ENCODE measurements at places on chromosomes 5 and 9.

- DNase-seq: peak; percentile 3
These were observed 210.2 kb upstream of the ACTBL2 start for GRCh38 chr5:57692582-57693487.

GRCh38 chr5:160054831-160055230, 45.9 kb downstream of the TTC1 start:
- DNase-seq: no peak

DNA sequence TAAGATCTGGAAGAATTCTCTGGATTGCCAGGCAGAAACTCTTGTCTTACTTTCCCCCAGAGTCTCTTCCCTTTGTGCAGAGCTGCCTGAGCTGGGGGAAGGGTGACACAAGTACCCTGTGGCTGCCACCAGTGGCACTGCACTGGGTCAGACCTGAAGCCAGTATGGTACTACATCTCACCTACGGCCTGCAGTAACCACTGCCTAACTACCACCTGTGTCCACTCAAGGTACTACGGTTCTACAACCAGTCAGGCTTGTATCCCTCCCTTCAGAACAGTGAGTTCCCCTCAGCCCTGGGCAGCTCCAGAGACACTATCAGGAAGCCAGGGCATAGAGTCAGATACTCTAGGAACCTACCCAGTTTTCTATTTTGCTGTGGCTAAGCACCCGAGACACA, 212.0 kb upstream of the POU5F2 start:
- no peak for DNase-seq

DNA sequence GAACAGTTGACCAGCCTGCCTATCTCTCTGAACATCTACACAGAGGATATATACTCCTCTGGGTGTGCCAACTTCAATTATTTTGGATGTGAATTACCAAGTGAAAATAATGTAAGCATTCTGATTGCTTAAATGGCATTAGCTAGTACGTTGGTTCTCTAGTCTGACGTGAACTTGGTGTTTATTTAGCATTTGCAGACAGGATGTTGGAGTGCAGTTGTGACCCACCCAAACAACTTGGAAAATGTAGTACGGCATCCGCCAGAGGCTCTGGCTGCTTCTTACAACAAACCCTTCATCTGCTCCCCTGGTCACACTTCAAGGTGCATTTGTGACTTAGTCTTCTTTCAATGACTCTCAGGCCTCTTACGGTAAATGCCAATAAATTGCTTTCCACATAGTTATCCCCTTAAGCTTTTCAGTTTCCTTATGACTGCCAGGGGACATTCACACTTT, 616.6 kb downstream of the PDE4D start:
- no peak for DNase-seq

- no peak for DNase-seq
These were observed 327.2 kb upstream of the NREP start for GRCh38 chr5:112084149-112084548.

DNA sequence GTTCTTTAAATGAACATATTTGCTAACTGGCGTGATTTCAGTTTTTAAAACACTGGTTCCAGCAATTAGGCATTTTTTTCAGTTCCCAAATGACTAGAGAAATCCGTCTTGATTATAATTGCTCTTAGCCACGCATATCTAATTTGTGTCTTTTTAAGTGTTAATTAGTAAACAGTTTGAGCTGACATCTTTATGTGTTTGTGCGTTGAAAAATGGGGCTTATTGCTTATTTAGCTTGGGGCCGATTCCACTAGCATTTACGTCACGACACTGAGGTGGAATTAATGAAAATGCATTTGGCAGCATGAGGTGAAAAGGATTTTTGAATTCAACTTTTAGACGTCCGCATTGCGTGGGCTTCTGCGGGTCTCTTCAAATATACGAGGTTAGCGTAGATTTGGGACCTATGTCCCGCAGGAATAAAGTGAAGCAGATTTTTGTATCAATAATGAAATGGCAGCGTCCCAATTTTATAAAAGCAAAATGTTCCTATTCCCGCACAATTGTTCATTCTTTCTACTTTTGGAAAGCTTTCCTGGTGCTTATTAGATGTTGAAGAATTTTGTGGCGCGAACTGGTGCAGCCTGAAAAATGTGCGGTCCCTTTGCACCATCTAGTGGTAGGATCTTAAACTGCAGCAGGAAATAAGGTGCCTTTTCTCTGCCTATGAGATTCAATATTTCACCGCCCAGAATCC, 122.7 kb upstream of the LMX1B start:
- peak; percentile 76 for DNase-seq

DNA sequence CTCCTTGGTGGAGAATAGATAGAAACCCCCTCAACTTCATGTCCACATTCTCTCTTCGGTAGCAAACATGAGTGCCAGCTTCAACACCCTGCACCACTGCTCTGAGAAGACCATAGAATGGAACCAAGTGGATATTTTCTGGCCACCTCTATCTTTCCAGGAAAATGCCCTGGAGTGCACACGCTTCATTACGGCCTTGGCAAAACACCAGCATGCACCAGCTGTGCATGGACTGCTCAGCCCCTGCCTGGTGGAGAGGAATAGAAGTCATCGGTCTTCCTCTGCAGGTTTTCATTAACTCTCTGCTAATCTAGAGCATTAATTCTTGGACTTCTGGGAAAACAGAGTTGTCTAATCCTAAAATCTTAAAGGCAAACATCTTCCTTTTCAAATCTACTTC, 211.6 kb upstream of the TMEM161B start:
- DNase-seq: no peak

DNA sequence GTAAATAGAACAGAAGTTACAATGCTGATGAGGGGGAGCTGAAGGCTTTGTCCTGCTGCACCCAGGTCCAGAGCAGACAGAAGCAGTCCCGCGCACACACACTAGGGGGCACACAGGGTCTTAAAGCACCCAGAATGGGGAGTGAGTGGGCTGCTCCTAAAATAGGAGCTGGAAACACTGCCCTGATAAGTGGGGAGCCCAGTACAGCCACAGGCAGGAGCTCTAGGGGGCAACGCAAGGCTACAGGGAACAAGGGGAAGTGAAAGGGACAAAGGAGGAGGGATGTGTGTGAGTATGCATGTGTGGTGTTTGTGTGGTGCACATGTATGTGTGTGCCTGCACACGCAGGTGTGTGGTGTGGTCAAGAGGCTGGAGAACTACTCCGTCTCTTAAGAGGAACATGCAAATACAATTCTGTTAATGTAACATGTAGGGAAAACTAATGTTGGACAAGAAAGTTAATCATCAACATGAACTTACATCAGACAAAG, 191.5 kb downstream of the ROR2 start:
- peak; percentile 84 for DNase-seq

- no peak for DNase-seq
These were observed 3.4 kb downstream of the MYMK start for GRCh38 chr9:133521122-133522072.

GRCh38 chr9:20997503-20998076, 33.9 kb downstream of the HACD4 start:
- DNase-seq: no peak

DNA sequence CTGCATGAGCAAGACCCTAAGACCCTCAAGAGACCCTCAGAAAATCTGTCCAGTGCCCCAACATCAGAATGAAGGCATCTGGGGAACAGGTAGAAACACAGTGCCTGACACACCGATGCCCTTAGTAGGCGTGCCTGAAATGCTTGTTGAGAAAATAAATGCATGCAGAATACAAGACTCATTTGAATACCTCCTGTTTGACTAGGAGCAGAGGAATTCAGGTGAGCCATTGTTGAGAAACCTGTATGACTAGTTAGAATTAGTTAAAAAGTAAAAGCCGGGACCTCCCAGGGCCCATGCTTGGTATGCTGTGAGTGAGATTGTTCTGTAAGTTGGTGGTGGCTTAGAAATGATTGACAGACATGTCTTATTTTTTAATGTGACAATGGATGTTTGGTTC, 55.0 kb downstream of the WWC1 start:
- DNase-seq: peak; percentile 57

DNA sequence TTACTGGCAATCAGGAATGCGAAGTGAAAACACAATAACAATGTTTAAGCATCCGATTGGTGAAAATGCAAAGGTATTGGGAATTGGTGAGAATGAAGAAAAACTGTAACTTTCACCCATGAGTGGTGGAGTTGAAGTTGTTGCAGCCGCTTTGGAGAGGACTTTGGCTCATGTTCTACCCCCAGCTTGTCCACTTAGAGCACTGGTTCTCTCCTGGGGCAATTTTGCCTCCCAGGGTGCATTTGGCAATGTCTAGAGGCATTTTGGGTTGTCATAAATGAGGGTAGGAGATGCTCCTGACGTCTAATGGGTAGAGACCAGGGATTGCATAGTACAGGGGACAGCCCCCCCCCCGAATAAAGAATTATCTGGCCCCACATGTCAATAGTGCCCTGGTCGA, 46.2 kb downstream of the ANKRD33B start:
- DNase-seq: no peak

GRCh38 chr9:136625101-136626065, 37.3 kb upstream of the EGFL7 start:
- DNase-seq: peak; percentile 92

- no peak for DNase-seq
These were observed 18.5 kb downstream of the TMEM268 start for GRCh38 chr9:114629563-114630090.

- DNase-seq: peak; percentile 67
These were observed 900 bp downstream of the RGS7BP start for GRCh38 chr5:64506567-64507263.

DNA sequence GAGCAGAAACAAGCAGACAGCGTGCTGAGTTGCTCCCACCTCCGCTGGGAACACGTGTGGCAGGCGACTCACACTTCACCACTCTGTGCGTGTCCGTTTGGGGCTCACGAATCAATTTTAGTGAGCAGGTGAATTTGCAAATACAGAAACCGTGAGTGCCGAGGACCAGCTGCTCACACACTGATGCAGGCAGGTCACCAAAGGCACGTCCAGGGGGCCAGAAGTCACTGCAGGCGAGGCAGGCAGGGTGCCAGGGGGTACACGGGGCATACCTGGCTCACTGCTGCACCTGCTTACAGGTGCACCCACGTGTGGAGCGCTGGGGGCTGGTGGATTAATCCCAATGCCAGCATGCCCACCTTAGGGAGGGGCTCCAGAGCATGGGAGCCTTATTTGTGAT, 68.8 kb downstream of the ZNF354C start:
- DNase-seq: no peak

DNA sequence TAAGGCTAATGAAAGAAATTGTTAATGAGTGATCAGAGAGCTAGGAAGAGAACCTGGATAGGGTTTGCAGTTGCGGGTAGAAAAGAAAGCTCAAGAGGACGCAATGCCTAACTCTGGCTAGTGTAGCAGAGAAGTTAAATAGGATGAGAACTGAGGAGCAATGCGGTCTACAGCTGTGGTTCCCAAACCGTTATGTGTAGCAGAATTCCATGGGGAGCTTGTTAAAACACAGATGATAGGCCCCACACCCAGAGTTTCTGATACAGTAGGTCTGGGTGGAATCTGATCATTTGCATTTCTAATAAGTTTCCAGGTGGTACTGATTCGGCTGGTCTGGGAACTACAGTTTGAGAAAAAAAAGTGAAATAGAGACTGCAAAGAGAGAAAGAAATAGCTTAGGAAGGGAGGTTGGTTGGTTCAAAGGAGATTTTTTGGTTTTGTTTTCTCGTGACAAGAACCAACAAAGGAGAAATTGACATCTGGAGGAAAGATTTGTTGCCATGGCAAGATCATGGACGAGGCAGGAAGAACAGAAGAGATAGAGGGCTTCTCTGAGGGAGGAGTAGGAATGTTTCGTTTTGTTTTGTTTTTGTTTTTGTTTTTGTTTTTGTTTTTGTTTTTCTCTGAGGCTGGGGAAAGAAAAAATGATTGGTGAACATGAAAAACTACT, 276.1 kb downstream of the ARRDC3 start:
- no peak for DNase-seq

DNA sequence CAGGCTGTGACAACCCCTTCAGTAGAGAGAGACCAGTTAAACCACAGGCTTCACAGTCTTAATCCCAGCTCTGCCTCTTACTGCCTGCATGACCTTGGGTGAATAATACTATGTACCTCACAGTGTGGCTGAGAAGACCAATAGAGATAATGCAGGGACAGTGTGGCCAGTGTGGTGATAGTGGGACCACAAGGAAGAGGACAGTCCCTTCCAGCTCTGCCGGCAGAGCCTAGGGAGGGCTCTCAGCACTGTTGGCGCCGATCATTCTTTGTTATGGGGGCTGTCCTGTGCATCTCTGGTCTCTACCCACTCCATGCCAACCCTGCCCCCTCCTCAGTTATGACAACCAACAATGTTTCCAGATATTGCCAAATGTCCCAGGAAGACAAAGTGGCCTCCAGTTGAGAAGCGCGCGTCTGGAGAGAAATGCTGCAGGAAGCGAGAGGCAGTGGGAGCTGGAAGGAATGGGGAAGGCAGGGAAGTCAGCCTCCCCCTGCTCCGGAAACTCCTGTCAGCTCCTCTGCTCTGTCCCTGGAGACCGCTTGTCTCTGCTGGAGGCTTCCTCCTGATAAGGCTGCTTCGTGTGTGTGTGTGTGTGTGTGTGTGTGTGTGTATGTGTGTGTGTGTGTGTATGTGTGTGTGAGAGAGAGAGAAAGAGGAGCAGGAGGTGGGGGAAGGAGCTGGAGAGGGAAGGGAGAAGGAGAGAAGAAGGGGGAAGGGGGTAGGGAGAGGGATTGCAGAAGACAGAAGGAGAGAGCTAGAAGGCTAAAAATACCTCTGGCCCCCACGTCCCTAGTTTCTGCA, 31.8 kb upstream of the FABP6 start:
- DNase-seq: peak; percentile 72

- DNase-seq: no peak
These were observed 94.4 kb downstream of the TRIO start for GRCh38 chr5:14237317-14238086.

DNA sequence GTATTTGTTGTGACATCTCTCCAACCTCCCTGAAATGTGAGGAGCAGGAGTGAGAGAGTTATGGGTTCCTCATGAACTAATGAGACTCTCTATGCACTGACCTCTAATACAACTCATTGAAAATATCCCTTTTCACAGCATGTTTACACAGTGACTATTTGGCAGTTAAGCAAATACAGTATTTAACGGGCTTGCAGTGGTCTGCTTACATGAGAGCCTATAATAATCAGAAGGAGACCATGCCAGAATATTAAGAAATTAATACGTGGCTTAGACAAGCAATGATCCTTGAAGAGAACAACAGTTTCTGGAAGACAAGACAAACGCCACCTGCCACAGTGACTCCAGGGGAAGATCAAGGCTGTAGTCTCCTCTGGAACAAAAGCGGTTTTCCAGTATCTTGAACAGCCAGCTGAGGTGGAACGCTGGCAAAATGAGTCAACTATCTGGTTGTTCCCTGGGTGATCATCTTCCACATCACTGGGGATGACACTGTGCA, 424.5 kb downstream of the DMAC1 start:
- no peak for DNase-seq

DNA sequence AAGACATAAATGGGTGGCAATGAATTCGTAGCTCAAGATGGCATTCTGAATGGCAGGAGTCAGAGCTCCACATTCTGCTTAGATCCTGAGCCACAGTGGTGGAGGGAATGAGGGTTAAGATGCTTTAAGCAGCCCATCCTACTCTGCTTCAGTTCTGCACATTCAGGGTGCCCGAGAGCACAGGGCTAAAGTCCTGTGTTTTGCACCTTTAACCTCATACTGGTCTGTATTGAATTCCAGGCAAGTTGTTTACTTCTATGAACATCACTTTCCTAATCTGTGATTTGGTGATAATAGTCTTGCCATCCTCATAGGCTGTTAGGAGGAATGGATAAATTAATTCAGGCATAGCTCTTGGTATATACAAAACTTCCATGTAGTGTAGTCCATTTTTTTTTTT, 321.6 kb upstream of the CD180 start:
- DNase-seq: no peak
